Thoracic aorta (tissue), 2 donors: ENCODE measurements at places on chromosomes 6 and 20. TPM values are rescaled to one million over a fixed set of nuclear protein-coding genes. Genes with fewer than 3 reads are reported as not detected.

SEMG1 gene
- not detected for total RNA-seq

- DNase-seq: no peak
Observed at GRCh38 chr20:21430020-21430419, 32.7 kb upstream of the NKX2-4 start.

GRCh38 chr6:140586426-140587061 lies 1212.1 kb upstream of the CITED2 start:
- DNase-seq: no peak

DNA sequence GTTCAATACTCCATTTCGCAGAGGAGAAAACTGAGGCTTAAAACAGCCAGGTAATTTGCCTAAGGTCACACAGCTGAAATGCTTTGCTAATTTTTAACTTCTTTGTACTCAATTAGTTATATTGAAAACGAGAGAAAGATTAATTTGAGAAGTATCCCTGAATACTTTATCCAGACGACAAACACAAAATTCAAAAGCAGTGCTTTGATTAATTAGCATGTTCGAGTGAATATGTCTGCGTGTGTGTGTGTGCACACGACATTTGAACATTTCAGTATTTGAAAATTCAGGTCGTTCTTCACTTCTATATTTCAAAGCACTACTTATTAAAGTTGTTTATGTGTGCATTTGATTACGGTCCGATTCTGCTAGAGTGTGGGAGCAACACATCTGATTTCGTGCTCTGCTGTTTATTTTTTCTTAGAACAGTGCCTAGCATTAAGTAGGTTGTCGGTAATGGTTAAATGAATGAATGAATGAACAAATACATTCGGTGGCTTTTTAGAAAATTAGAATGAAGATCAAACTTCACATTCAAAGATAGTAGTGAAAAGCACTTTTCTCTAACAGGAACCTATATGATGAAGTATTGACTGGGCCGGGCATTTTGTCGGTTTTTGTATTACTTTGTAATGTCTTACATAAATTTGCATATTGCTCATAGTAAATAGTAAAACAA lies 36.9 kb upstream of the SYNCRIP start:
- no peak for DNase-seq

- DNase-seq: no peak
Observed at GRCh38 chr6:170572704-170573466, 11.6 kb downstream of the PDCD2 start.

DNA sequence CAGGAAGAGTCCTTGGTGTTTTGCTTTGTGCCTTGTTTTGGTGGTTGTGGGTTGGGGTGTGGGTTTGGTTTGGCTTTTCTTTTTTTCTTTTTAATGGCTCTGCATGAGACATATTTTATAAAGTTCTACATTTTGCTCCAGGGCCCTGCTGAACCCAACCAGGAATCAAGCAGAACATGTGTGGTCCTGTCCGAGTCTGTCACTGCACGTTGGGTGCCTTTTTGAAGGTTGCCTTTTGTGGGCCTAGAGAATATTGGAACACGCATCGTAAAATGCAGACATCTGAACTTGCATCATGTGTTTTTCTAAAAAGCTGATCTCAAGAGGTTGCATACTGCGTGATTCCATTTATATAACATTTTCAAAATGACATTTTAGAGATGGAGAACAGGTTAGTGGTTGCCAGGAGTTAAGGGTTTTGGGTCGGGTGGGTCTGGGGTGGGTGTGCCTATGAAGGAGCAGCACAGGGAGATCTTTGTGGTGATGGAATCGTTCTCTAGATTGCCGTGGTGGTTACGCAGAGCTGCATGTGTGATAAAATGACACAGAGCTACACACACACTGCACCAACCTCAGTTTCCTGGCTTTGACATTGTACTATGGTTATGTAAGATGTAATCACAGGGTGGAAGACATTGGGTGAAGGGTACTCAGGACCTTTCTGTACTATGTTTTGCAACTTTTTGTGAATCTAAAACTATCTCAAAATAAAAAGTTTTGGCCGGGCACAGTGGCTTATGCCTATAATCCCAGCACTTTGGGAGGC lies 80.2 kb downstream of the EYA2 start:
- no peak for DNase-seq
